ENCODE measurements at places on chromosomes 5 and 9.

GRCh38 chr5:65152131-65152530, 329.6 kb downstream of the ADAMTS6 start:
- DNase-seq: peak; percentile 42

DNA sequence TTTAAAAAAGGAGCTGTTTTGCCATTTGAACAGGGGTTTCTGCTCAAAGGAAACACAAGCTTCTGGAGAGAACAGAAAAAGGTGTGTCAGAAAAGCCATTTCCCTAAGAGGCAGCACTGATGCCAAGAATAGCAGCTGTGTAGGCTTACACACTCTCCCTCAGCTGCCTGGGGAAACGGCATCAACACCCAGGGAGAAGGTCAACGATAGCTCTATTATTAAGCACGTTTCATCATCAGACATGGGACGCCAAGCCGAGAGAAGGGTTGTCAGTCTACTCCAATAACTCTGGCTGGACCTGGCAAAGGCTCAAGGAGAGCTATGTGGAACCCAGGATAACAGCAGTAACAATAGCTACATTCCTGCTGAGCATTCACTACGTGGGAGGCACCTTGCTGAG, 314.2 kb downstream of the CDK5RAP2 start:
- DNase-seq: no peak

GRCh38 chr5:27403243-27403882, 365.0 kb upstream of the CDH9 start:
- DNase-seq: no peak

DNA sequence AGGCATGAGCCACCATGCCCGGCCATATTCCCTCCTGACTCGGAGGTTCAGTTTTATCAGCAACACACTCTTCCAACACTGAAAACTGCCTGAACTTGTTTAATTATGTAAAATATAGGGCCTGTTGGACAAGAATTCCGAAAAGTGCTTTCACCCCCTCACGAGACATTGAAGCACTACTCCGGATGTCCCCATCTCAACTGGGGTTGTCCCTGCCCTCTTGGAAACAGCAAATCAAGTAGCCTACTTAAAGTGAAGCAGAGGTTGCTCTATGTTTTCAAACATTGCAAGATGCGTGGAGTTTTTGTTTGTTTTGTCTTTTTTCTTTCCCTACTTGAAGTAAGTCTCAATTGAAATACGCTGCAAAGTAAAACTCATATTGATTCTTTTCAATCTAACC, 7.6 kb downstream of the PTGER4 start:
- DNase-seq: no peak

DNA sequence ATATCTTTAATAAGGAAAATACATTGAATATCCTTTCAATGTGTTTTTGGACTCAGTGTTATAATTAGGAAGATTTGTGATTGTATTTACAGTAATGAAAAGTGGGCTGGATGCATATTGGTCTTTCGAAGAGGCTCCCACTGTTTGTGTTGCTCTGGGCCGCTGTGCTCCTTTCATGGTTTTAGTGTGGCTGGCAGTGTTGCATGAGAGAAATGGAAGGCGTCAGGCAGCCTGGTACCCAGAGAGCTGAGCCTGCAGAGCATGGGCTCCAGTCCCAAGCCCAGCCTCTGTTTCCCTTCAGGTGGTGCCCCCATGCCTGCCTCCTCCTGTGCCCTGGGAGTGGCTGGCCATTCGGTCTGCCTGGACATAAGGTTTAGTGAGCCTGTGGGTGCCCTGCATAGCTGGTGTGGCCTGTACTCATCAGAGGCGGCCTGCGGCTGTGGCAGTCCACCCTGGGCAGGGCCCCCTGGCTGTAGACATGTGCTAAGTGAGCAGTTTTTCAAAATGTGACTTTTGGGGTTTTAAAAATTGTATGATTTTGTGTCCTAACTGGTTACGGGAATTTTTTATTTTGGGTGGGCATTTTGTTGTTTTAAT, 27.4 kb upstream of the FAM120AOS start:
- no peak for DNase-seq

DNA sequence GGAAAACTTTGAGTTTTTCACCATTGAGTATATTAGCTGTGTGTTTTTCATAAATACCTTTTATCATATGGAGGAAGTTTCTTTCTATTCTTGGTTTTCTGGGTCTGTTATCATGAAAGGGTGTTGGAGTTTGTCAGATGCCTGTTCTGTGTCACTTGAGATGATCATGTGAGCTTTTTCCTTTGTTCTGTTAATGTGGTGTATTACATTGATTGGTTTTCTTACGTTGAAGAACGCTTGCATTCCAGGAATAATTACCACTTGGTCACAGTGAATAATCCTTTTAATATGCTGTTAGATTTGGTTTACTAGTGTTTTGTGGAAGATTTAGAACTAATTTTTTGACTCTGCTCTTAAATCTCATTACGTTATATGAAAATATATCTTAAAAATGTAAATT, 7.8 kb downstream of the PLEKHG4B start:
- no peak for DNase-seq

DNA sequence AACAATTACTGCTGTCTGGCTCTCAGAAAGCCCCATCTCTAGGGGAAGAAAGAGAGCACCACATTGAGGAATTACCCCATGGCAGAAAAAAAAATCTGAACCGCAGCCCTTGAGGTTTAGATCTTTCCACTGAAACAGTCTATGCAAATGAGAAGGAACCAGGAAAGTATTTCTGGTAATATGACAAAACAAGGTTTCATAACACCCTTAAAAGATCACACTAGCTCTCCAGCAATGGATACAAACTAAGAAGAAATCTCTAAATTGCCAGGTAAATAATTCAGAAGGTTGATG, 427.1 kb downstream of the PRELID2 start:
- DNase-seq: no peak

GRCh38 chr5:132813599-132814502, 749 bp downstream of the SOWAHA start:
- DNase-seq: no peak

- no peak for DNase-seq
Observed at GRCh38 chr9:87957839-87958238, 16.5 kb downstream of the CDK20 start.

DNA sequence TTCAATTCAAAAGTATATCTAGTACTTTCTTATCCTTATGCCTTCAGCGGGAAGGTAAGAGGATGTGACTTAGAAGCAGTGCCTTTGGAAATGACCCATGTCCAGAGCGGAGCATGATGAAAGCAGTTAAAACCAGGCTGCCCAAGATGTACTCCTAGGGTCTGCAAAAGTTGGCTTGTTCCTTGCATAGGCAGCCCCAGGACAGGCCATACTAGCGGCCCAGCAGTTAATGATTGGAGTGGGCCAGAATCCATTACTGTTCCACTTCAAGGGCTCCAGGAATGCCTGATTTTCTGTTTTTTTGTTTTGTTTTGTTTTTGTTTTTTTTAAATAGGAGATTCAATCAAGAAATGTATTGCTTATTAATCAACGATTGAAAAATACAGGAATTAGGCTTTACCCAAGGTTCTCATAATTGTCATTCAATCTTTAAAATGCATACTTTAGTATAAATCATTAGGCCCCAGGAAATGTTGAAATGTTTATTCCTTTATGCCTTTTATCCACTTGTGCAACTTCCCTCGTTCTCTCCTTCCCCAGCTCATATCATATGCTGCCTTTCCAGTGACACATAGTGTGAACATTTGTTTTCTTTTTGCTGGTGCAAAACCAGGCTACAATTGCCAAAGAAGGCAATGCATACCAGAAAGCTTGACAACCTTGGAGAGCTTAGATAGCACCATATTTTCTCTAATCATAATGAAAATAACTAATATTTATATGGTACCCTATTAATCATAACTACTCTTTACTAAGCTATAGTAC, 190.8 kb downstream of the ARHGEF28 start:
- peak; percentile 93 for DNase-seq

DNA sequence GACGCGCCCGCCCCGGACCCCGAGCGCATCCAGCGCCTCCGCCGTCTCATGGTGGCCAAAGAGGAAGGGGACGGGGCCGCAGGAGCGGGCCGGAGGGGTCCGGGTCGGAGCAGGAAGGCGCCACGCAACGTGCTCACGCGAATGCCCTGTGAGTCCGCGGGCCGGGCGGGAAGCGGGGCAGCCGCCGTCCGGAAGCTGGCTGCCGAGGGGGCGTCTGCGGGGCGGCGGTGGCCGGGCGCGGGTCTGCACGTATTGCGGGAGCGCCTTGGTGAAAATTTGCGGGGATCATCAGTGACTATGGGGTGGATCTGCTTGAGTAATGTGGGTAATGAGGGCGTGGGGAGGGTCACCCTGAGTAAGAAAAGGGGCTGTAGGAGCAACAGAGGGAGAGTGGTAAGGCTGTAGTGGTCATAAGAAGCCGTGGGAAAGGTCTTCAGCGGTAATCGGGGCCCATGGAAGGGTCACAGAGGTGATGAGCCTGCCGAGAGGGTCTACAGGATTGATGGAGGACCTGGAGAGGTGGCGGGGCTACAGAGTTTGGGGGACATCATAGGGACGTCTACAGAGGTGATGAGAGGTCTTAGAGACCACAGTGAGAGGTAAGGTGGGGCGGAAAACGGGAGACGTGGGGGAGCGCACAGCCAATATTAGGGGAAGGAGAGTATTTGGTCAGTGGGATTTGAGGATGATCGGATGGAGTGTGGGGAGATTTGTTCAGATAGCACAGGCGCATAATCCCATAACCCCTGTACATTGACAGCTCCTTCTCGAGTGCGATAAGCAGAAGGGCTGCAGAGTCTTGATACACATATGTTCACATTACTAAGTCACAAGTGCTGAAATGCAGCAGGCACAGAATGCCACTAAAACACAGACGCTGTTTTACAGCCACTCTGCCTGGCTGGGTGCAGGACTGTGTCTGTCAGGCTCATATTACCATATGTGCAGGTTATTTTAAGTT, 819 bp downstream of the LSM11 start:
- no peak for DNase-seq

- DNase-seq: no peak
Observed at GRCh38 chr5:101796427-101796826, 499.7 kb downstream of the SLCO4C1 start.

- DNase-seq: no peak
Observed at GRCh38 chr9:115142517-115143270, 24.7 kb upstream of the TNC start.

DNA sequence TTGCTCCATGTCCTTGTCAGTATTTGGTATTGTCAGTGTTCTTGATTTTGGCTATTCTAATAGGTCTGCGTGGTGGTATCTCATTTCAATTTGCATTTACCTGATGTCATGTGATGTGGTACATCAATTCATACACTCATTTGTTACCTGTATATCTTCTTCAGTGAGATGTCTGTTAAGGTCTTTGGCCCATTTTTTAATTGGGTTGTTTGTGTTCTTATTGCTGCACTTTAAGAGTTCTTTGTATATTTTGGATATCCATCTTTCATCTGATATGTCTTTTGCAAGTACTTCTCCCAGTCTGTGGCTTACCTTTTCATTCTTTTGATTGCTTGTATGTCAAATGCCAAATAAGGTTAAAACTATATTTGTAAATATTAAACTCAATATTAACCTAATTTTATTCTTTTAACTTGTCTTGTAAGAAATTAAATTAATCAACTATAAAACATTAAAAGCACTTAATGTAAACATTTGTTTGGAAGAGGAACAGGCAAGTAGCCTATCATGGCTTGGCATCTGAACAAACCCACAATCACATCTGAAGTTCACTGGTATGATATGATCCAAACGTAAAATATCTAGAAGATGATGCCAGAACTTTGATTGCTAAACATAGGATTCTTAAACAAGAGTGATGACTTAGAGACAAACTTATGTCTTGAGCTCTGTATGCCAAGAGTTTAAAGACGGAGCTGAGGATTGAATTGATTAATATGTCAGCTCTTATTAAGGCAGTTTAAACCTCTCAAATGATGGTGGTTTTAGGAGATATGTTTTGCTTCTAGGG, 587.3 kb downstream of the ANXA1 start:
- DNase-seq: no peak

DNA sequence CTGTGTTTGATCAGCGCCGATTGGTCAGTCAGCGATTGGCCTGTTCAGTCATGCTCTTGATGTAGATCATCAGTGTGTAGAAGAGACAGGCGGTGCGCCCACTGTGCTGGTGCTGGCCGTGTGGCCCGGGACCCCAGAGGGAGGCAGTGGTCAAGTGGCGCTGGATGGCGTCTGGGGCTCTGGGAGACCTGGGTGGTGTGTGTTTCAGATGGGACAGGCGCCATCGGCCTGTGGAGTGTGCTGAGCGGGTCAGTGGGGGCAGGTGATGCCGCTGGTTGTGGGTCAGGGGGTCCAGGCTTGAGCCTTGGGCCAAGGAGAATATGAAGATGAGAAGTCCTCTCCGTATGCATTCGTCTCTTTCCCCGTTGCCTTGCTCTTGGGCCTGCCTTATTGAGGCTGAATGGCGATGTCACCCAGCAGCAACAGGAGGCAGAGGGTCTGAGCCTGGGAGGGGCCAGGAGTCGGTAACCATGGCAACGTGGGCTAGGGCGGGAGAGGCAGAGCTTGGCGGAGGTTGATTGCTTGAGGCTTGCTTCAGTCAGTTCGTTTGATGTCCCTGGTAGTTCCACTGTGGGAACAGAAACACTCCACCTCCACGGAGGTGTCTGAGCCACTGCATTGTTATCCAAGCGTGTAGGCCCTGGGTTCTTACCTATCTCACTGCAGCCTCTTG, 117.8 kb upstream of the CACNA1B start:
- DNase-seq: no peak

DNA sequence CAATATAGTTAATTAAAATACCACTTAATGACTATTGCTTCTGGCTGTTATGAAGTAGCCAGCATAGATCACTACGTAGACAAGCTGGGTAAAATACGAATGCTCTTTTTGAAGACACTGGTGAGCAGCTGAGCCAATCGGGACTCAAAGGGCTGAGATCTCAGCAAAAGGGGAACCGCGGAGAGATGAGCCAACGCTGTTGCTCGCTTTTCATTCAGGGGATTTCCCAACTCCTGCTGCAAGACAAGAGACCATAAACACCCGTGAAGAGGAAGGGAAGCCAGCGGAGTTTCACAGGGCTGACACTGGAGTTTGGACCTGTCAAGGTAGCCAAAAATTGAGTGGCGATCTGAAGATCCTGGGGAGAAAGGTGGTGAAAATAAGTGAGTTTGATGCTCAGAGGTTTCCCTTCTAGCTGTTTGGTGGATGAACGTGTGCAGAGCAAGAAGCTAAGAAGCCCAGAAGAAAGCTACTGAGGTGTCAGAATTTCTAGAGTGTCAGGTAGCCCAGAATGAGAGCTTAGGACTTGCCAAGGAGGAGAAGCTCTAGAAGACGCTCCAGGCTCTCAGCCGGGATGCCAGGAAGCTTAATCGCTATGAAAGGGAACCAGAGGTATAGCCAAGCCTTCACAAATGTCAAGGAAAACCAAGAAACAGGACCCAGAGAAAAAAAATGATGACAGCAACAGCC, 79.6 kb upstream of the RNU6ATAC start:
- DNase-seq: no peak

- no peak for DNase-seq
Observed at GRCh38 chr9:126519660-126520420, 93.9 kb upstream of the LMX1B start.

GRCh38 chr9:133707065-133707762, 30.9 kb downstream of the SARDH start:
- DNase-seq: no peak

DNA sequence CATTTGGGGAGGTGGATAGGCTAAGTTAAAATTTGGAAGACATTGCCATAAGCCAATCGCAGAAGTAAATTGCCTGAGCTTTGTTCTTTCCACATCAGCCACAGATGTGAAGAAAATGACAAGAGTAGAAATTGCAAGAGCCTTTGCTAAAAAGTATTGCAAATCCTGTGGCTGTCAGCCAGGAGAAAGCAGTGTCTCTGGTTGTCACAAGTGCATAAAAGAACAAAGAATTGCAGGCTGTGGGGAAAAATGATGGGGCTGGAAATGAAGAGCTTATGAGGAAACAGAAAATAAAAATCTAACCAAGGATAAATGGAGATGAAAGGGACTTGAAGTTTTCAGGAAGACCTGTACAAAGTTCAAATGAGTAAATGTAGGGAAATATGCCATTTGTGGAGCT, 344.8 kb downstream of the CSNK1G3 start:
- DNase-seq: peak; percentile 13

Measured in renal cortical epithelial cell (primary cell).